ENCODE measurements at places on chromosomes 2 and 18.

GRCh38 chr2:110960954-110961353 lies 159.8 kb upstream of the BCL2L11 start:
- DNase-seq = no peak

GRCh38 chr2:861655-862354 lies 88.8 kb upstream of the SNTG2 start:
- no peak for DNase-seq

DNA sequence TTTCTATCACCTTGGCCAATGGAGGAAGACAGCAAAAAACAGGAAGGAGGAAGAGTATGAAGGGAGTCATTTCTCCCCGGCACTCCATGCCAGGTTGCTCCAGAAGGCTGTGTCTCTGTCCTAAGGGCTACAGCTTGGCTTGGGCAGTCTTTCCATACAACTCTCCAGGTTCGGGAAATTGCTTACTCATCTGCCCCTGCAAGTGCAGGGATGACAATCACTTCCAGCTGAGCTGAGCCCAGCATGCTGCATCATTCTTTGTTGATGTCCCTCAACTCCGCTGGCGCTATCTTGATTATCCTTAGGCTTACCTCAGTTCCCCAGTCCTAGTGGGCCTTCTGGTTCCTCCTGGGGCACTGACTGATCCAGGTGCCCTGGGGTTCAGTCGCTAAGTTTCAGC lies 86.9 kb upstream of the COPS8 start:
- DNase-seq = peak; percentile 20

- no peak for DNase-seq
Observed at GRCh38 chr2:239300242-239300641, 100.6 kb downstream of the HDAC4 start.

DNA sequence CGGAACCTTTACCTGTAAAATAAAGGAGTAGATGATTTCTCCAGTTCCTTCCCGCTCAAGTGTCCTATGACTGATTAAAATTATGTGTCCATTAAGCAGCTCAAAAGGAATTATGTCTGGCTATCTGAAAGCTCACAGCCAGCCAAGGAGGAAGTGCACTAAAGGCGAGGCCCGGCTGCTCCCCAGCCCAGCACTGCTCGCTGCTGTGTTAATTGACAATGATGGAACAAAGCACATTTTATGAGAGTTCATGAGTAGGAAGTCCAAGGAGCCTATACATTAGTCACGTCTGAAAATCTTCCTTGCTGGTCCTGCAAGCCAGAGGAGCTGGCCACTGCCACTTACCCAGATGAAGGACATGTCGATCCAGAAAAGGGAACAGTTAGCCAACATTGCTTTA lies 14.3 kb downstream of the TTC32 start:
- no peak for DNase-seq

DNA sequence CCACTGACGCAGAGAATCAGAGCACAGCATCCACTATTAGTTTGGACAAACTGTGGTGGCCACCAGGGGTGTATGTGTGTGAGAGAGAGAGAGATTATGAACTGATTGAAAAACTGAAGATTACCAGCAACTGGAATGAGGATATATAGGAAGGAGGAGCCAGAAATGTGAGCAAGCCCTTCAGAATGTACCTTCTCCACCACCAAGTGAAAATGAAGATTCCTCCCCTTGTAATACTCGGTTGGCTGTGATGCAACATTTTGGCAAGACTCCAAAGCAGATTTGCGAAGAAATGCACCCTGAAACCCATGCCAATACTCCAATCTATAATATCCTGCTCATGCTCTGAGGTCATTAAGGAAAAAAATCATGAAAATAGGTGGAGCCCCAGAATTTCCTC lies 121.2 kb upstream of the SLC35G4 start:
- DNase-seq = peak; percentile 23

DNA sequence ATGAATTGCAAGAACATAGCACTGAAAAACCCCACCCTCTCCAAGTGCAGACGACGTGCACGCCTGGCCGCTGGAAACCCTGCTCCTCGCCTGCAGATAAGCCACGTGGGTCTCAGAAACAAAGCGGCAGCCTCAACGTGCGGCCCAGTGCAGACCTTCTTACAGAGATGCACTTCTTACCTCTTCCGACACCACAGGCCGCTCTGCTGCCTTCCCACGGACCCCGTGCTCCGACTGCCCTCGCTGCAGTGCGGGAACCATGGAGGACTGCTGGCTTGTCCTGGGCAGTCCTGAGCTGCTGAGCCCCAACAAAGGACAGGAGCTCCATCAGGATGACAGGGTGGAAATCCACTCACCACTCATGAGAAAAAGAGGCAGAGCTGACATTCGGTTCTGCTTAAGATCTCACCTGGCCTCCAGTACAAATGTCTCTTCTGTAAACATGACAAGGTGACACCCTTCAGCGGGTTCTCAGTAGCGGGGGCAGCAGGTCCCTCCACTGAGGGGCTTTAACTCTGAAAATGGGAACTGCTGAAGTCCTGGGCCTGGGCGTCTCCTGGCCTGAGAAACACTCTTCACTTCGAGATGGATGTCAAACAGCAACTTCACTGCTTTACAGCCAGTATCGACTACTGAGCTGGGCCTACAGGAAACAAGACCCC lies 6.2 kb downstream of the COPS9 start:
- DNase-seq = no peak

DNA sequence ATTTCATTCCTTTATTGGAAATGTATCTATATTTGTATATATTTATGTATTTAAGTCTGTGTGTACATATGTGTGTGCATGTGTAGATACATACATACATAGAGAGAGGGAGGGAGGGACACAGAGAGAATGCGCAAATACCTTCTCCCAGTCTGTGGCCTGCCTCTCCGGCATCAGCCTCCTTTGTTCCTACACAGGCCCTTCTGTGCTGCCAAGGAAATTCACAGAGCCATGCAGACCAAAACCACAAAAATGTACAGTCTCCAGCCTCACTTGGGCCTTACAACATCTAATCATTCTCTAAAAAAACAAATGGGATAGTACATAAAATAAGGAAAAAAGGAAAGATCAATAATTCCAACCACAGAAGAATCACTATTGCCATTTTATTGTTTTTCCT lies 8.8 kb upstream of the CRACDL start:
- DNase-seq = peak; percentile 43

GRCh38 chr2:152961351-152961750 lies 242.9 kb downstream of the ARL6IP6 start:
- DNase-seq = no peak

DNA sequence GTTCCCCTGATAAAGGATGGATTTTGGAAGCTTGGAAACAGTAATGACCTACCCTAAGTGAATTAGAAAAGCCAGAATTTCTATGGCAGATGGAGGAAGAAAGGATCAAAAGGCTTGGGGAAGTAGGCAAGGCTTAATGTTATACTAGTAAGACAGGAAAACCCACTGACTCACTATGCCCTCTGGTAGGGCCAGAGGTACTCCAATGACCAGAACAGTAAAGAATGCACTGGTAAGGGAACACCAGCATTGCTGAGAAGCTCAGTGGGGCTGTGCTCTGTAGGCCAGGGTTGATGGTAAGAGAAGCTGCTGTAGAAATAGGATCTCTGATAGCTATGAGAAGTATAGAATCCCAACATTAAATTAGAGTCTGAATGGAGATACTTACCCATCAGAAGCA lies 126.4 kb downstream of the GFPT1 start:
- peak; percentile 27 for DNase-seq

GRCh38 chr2:160275656-160276055 lies 75.6 kb upstream of the ITGB6 start:
- DNase-seq = no peak

- peak; percentile 27 for DNase-seq
Observed at GRCh38 chr18:57621246-57621604, 411 bp downstream of the NARS1 start.

DNA sequence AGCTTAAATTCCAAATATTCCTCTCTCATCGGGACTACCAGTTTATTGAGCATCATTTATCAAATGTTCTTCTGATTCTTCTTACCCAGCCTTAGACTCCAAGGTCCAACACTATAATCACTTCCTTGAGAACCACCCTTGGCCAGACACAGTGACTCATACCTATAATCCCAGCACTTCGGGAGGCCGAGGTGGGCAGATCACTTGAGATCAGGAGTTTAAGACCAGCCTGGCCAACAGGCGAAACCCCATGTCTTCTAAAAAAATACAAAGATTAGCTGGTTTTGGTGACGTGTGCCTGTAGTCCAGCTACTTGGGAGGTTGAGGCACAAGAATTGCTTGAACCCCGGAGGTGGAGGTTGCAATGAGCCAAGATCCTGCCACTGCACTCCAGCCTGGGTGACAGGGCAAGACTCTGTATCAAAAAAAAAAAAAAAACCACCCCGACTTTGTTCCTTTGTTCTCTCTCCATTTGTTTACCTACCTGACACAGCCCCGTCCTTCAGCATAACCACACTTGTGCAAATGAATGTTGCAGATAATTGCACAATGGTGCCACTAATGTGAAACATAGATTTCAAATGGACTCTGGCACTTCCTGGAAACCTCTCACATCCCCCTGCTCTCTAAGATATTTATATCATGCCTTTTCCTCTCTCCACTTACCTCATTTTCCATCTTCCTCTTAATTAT lies 38.9 kb upstream of the LPIN2 start:
- no peak for DNase-seq

- DNase-seq = no peak
Observed at GRCh38 chr2:221120643-221121042, 451.5 kb downstream of the EPHA4 start.
